T-helper 2 cell treated with Interferon-gamma antibody and Interleukin-4, amounts not matched to agents 5 μg/mL and 100 μg/mL, for 36 hours (primary cell): ENCODE measurements at places on chromosomes 16 and 17.

DNA sequence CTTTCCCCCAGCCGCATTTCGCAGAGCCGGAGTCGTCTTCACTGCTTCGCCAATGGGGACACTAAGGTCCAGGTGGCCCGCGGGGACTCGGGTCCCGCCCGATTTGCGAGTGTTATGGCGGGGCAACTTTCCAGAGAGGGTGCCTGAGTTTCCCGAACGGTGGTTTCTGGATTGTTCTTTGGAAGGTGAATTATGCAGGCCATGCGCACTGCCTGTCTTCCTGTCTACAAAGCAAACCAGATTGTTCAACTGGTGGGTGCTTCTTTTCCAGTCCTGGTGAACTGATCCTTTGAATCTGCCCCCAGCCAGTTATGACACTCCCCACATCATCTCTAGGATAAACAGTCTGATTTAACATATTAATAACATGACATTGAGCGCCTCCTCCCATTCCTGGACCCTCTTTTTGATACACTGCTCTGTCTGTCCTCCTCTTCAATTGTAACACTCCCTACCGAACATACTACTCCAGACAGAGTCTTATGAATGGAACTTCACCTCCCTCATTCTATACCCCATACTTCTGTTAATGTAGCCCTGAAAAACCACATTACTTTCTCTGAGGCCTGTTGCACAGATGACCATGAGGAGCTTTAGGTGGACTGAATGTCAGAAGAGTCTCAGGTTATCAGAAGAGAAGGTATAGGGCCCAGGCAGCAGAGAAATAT is 159.0 kb downstream of the RAB11FIP4 start:
- no peak for DNase-seq
- peak overlapping the region; percentile 88 for H3K4me3 ChIP-seq
- peak overlapping the region; percentile 78 for H3K27ac ChIP-seq
- H3K27me3 ChIP-seq = peaks cover 24% of the 10 kb centered on the region

DNA sequence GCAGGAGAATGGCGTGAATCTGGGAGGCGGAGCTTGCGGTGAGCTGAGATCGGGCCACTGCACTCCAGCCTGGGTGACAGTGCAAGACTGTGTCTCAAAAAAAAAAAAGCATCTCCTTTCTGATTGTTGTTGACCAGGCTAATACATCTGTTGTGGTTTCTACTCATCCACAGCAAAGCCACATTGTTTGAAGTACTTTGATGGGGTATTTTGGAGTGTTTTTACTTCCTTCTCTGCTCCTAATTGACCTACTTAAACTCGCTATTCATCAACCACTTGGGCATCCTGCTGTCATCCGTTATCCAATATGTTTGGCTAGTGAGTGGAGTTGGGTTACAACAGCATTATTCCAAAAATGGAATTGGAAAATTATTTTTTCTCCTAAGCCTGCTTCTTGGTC is 3.5 kb upstream of the CDC27 start:
- no peaks in the 10 kb centered on the region for H3K36me3 ChIP-seq
- no peak overlapping the region for H3K27ac ChIP-seq
- H3K27me3 ChIP-seq = peaks cover 7% of the 10 kb centered on the region
- peaks cover 21% of the 10 kb centered on the region for H3K4me1 ChIP-seq
- no peak overlapping the region for H3K4me3 ChIP-seq

DNA sequence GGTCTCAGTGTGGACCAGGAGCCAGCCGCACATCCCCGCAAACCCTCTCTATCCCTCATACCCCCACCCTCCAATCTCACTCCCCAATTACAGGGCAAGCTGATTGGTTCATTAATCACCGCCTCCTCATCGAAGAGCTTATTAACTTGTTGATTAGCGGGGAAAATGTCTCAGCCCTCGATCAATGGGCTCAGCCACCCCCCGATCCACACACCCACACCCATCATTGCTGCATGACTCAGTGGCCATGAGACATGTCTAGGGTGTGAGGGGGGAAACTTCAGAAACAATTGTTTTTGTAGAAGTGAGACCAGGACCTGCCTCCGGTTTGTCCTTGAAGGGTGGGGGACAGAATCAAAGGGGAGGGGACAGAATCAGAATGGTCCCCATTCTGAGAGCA is 2.5 kb upstream of the PYY start:
- no peak for DNase-seq
- peaks cover 42% of the 10 kb centered on the region for H3K27me3 ChIP-seq
- peaks cover 4% of the 10 kb centered on the region for H3K4me1 ChIP-seq
- H3K4me3 ChIP-seq = no peak overlapping the region
- H3K27ac ChIP-seq = no peak overlapping the region
- H3K36me3 ChIP-seq = no peaks in the 10 kb centered on the region

GRCh38 chr16:48330189-48330840 is 54.9 kb downstream of the SIAH1 start:
- H3K27me3 ChIP-seq = no peaks in the 10 kb centered on the region
- H3K36me3 ChIP-seq = peaks cover 21% of the 10 kb centered on the region
- H3K4me3 ChIP-seq = no peak overlapping the region
- peaks cover 2% of the 10 kb centered on the region for H3K4me1 ChIP-seq

GRCh38 chr16:27231692-27232060 is 28.4 kb downstream of the KDM8 start:
- peaks cover 68% of the 10 kb centered on the region for H3K4me1 ChIP-seq
- H3K27ac ChIP-seq = peak overlapping the region; percentile 92
- H3K27me3 ChIP-seq = no peaks in the 10 kb centered on the region
- H3K4me3 ChIP-seq = peak overlapping the region; percentile 81
- no peak for DNase-seq

DNA sequence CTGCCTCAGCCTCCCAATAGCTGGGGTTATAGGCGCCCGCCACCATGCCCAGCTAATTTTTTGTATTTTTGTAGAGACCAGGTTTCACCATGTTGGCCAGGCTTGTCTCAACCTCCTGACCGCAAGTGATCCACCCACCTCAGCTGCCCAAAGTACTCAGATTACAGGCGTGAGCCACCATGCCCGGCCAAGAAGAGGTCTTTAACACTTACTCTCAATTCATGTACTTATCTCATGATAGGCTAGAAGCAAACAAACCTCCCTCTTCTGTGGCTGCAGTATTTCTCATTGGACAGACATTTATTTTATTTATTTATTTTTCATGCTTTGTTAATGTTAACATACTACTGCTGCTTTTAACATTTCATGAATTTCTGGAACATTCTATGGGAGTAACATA is 7.0 kb upstream of the NT5C start:
- no peak for DNase-seq
- no peak overlapping the region for H3K4me3 ChIP-seq
- peaks cover 36% of the 10 kb centered on the region for H3K36me3 ChIP-seq
- H3K27me3 ChIP-seq = no peaks in the 10 kb centered on the region
- H3K4me1 ChIP-seq = peaks cover 14% of the 10 kb centered on the region
- no peak overlapping the region for H3K27ac ChIP-seq

- peaks cover 19% of the 10 kb centered on the region for H3K36me3 ChIP-seq
- no peak overlapping the region for H3K4me3 ChIP-seq
- H3K27me3 ChIP-seq = no peaks in the 10 kb centered on the region
These were observed 153.9 kb upstream of the CACNG3 start for GRCh38 chr16:24102209-24102660.

DNA sequence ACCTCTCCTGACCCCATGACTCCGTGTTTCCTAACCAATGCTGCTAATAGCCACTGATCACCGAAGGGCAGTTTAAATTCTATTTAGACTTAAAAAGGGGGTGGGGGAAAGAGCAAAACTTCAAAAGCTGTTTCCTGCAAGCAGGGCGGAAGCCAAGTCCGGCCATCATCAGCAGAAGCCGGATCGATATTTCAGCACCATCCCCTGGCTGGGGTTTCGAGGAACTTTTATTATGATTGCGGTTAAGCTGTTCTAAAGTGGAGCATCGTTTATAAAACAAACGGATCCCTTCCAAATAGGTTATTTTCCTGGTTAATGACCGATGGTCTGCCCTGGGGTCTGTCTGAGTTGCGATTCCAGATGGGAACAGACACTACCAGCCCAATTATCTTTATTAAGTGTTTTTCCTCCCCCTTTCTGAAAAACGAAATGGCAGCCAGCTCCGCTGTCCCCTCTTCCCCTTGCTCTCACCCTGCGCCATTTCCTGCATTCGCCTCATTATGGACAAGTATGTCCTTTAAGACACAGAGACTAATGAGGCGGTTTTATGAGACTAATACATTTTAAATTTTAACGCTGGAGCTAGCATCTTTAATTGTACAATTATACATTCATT is 76.1 kb upstream of the IRX3 start:
- H3K4me1 ChIP-seq = no peaks in the 10 kb centered on the region
- no peak overlapping the region for H3K4me3 ChIP-seq
- peaks cover 14% of the 10 kb centered on the region for H3K27me3 ChIP-seq

GRCh38 chr16:53678756-53679343 is 24.8 kb downstream of the RPGRIP1L start:
- H3K36me3 ChIP-seq = peaks cover 5% of the 10 kb centered on the region
- no peak overlapping the region for H3K27ac ChIP-seq

- H3K4me1 ChIP-seq = peaks cover 23% of the 10 kb centered on the region
- peak overlapping the region; percentile 75 for H3K27ac ChIP-seq
- H3K4me3 ChIP-seq = no peak overlapping the region
- peaks cover 2% of the 10 kb centered on the region for H3K36me3 ChIP-seq
These were observed 2.0 kb downstream of the AXIN2 start for GRCh38 chr17:65559461-65559803.

- no peak overlapping the region for H3K4me3 ChIP-seq
- DNase-seq = no peak
- no peak overlapping the region for H3K27ac ChIP-seq
- H3K4me1 ChIP-seq = peaks cover 21% of the 10 kb centered on the region
These were observed 2.7 kb downstream of the WWOX start for GRCh38 chr16:78102122-78102660.

DNA sequence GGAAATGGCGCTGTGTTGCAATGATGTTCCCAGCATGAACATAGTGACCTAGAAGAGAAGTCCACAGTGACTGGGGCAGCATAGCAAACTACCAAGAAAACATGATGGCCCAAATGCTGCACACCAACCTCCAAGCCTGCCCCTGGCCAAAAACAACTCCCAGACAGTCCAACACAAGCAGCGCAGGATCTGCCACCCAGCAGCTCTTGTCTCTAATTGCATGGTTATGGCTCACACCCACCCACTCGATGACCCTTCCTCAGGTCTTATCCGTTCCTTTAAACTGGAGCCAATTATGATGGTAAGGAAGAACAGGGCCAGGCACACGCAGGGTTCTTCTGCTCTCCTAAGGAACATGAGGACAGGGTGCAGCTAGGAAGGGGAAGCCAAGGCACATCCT is 2.9 kb downstream of the MRPL27 start:
- DNase-seq = no peak
- peak overlapping the region; percentile 45 for H3K27ac ChIP-seq
- peaks cover 20% of the 10 kb centered on the region for H3K4me1 ChIP-seq
- no peaks in the 10 kb centered on the region for H3K27me3 ChIP-seq
- H3K36me3 ChIP-seq = peaks cover 46% of the 10 kb centered on the region

DNA sequence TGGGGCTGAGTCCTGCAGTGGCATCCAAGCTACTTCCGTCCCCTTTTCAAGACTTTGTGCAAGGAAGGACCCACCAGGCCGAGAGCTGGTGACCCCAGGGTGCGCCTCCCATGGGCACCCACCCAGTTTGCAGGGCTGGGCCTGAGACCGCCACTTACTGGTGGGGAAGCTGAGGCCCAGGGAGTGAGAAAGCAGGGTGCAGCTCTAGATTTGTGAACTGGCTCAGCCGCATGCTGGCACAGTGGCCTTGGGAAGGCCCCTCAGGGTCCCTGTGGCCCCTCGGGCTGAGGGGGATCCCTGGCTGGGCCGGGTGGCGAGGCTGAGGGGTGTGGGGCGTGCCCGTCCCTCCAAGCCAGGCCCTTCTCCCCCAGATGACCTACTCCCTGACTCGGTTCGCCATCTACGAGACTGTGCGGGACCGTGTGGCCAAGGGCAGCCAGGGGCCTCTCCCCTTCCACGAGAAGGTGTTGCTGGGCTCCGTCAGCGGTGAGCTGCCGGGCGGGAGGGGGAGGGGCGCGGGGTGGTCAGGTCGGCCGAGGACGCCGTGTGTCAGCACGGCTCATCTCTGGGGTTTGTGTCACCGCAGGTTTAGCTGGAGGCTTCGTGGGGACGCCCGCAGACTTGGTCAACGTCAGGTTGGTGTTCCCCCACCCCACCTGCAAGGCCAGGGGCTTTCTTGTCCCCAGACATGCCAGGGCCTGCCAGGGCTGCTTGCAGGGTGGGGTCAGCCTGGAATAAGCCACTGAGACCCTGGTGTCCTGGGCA is 3.2 kb downstream of the SLC25A10 start:
- no peak overlapping the region for H3K27ac ChIP-seq
- H3K27me3 ChIP-seq = no peaks in the 10 kb centered on the region
- DNase-seq = no peak
- H3K4me1 ChIP-seq = peaks cover 14% of the 10 kb centered on the region
- no peaks in the 10 kb centered on the region for H3K36me3 ChIP-seq
- no peak overlapping the region for H3K4me3 ChIP-seq

GRCh38 chr17:44207743-44208142 is 8.1 kb upstream of the ATXN7L3 start:
- peaks cover 29% of the 10 kb centered on the region for H3K4me1 ChIP-seq
- peaks cover 49% of the 10 kb centered on the region for H3K36me3 ChIP-seq
- H3K4me3 ChIP-seq = no peak overlapping the region
- peak overlapping the region; percentile 12 for H3K27ac ChIP-seq

DNA sequence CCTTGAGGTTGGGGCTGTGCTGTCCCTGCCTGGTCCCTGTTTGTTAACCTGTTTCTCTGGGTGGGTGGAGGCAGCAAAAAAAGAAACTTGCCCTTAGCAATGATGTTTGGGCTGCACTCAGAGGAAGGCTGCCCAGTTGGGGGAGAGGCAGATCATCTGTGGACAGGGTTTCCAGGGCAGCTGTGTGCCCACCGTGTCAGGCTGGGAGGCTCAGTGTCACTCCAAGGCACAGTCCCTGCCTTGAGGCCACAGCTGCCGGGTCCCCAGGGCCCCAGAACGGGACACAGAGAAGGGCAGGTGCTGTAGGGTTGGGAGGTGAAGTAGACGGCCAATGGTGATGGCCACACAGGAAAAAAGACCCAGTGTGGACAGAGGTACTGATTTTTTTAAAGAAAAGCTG is 3.9 kb downstream of the IL34 start:
- peaks cover 3% of the 10 kb centered on the region for H3K4me1 ChIP-seq
- no peak overlapping the region for H3K27ac ChIP-seq
- no peaks in the 10 kb centered on the region for H3K27me3 ChIP-seq
- no peaks in the 10 kb centered on the region for H3K36me3 ChIP-seq
- no peak for DNase-seq
- no peak overlapping the region for H3K4me3 ChIP-seq

DNA sequence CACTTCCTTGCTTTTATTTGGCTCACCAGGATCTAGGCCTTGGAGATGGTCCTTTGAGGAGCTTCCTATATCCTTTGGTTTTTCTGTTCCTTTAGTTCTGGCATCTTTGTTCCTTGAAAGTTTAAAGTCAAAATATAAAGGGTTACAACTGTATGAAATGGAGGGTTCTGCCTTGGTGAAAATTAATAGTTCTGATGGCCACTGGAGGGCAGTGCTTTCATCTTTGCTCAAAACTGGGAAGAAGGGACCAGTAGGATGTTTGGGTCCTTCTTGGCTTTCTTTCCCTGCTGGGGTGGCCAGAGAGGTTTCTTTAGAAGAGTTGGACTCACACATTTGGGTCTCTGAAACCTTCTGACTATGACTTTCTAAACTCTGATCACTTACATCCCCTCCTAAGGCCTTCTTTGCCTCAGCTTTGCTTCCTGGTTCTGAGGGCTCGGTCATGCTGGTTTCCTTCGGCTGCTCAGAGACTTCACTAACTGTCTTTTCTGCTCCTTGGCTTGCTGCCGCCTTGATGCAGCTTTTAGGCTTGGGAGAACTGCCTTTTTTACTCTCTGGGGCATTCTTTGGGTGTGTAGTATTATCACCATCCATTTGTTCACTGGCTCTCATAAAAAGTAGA is 10.9 kb upstream of the ITGA2B start:
- H3K27ac ChIP-seq = peak overlapping the region; percentile 19
- H3K4me3 ChIP-seq = no peak overlapping the region
- DNase-seq = no peak
- H3K27me3 ChIP-seq = no peaks in the 10 kb centered on the region
- H3K36me3 ChIP-seq = peaks cover 48% of the 10 kb centered on the region
